ENCODE measurements at places on chromosomes 3 and 15.

- H3K4me1 ChIP-seq, result peaks cover 2% of the 10 kb centered on the region
- no peak overlapping the region for H3K4me3 ChIP-seq
- H3K27me3 ChIP-seq, result no peaks in the 10 kb centered on the region
Observed at GRCh38 chr3:43030162-43030935, 51.2 kb downstream of the GASK1A start.

DNA sequence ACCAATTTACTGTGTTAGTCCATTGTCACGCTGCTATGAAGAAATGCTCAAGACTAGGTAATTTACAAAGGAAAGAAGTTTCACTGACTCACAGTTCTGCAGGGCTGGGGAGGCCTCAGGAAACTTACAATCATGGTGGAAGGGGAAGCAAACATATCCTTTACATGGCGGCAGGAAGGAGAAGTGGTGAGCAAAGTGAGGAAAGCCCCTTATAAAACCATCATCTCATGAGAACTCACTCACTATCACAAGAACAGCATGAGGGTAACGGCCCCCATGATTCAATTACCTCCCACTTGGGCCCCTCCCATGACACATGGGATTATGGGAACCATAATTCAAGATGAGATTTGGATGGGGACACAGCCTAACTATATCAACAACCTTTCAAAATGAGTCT lies 20.2 kb downstream of the USF3 start:
- no peaks in the 10 kb centered on the region for H3K27me3 ChIP-seq
- H3K4me1 ChIP-seq, result no peaks in the 10 kb centered on the region
- no peak overlapping the region for H3K27ac ChIP-seq
- no peaks in the 10 kb centered on the region for H3K36me3 ChIP-seq
- no peak overlapping the region for H3K4me3 ChIP-seq

- no peak for DNase-seq
- no peak overlapping the region for H3K4me3 ChIP-seq
- no peaks in the 10 kb centered on the region for H3K27me3 ChIP-seq
- H3K36me3 ChIP-seq, result no peaks in the 10 kb centered on the region
- no peak overlapping the region for H3K27ac ChIP-seq
- no peaks in the 10 kb centered on the region for H3K4me1 ChIP-seq
Observed at GRCh38 chr3:83934192-83935021, 1024.4 kb upstream of the CADM2 start.

GRCh38 chr3:14440531-14441239 lies 38.3 kb downstream of the SLC6A6 start:
- H3K4me1 ChIP-seq, result no peaks in the 10 kb centered on the region
- H3K4me3 ChIP-seq, result no peak overlapping the region
- H3K36me3 ChIP-seq, result peaks cover 9% of the 10 kb centered on the region
- H3K27me3 ChIP-seq, result no peaks in the 10 kb centered on the region
- DNase-seq, result no peak

DNA sequence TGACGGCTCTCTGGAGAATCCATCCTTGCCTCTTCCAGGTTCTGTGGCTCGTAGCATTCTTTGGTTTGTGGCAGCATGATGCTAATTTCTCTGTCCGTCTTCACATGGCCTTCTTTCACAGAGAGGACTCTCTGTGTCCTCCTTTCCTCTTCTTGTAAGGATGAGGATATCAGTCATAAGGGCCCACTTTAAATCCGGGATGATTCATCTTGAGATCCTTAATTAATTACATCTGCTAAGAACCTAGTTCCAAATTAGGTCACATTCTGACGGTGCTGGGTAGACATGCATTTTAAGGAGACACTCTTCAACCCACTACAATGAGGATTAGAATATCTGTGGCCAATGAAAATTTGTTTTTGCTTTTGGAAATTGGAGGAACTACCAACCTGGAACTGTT lies 15.7 kb upstream of the GXYLT2 start:
- DNase-seq, result no peak
- H3K36me3 ChIP-seq, result no peaks in the 10 kb centered on the region
- no peak overlapping the region for H3K27ac ChIP-seq

DNA sequence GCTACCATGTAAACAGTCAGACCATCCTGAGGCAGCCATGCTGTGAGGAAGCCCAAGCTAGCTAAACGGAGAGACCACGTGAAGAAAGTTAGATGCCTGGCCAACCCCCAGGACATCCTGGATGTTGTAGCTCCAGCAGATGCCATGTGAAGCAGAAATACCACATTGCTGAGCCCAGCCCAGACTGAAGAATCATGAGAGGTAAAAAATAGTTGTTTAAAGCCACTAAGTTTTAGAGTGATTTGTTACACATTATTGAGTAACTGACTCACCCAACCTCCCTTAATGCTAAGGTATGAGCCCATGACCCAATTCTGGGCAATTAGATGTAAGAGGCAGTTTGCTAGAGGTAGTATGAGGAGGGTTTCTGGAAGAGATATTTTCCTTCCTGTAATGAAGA lies 200.5 kb downstream of the THRB start:
- no peaks in the 10 kb centered on the region for H3K36me3 ChIP-seq
- H3K27me3 ChIP-seq, result no peaks in the 10 kb centered on the region
- H3K4me3 ChIP-seq, result no peak overlapping the region
- H3K4me1 ChIP-seq, result no peaks in the 10 kb centered on the region
- no peak overlapping the region for H3K27ac ChIP-seq
- no peak for DNase-seq
